Breast epithelium (tissue), 4 donors: ENCODE measurements at places on chromosomes 7 and 10. TPM values are rescaled to one million over a fixed set of nuclear protein-coding genes. Genes with fewer than 3 reads are reported as not detected.

MOGAT3 gene
- total RNA-seq = 2.6 TPM

C10orf53 gene
- total RNA-seq = not detected

DNA sequence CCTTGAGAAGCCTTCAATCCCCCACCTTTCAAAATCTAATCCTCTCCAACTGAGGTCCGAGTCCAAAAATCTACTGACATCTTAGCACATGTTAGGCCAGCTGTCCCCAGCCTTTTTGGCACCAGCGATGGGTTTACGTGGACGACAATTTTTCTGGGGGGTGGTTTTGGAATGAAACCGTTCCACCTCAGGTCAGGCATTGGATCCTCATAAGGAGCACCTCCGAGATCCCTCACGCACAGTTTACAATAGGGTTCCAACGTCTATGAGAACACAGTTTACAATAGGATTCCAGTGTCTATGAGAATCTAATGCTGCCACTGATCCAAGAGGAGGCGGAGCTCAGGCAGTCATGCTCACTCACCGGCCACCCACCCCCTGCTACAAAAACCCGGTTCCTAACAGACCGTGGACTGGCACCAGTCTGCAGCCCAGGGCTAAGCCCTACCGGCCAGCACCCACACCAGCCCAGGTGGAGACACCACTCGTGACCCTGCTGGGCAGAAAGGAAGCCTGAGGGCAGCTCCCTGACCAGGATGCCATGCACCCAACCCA lies 107.6 kb downstream of the DIP2C start:
- DNase-seq = no peak

DNA sequence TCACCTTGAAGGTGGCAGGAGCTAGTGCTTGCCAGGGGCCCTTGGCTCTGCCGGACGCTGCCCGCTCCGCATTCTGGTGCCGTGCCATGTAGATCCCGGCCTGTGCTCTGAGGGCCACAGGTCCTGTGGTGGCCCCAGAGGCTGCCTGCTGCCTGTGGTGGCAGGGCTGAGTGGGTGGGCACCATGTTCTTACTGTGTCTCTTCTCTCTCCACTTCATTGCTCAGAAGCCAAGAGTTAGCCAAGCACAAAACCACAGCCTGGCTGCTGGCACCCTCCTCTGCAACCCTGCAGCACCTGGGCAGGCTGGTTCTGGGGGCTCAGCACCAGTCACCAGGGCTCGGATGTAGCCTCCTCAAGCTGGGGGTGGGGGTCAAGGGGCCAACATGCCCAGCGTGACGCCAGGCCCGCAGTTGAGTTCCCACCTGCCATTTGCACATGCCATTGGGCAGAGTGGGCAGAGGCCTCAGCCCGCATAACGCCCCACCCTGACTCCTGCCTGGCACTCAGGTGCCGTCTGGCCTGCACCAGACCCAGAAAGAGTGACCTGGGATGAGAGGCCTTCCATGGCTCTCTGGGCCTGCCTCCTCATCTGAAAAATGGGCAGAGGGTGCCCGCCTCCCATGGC lies 16.3 kb downstream of the ZMIZ1 start:
- no peak for DNase-seq

DNA sequence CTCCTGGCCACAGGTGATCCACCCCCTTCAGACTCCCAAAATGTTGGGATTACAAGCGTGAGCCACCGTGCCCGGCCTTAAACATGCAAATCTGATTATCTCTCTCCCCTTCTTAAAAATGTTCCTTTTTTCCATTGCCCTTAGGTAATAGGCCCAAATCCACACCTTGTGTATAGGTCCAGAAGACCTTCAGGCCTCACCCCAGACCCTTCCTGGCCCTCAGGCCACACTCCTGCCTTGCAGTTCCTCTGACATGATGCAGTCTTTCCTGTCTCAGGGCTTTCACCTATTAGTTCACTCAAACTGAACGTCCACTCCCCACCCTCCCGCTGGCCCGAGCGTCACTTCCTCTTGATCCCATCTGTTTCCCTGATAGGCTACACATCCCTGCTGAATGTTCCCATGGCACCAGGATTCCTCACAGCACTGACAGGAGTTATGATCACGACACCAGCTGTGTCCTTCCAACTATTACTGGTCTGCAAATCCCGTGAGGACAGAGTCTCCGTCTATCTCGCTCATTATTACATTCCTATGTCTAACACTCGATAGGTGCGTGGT lies 46.4 kb downstream of the DENND2A start:
- no peak for DNase-seq

DNA sequence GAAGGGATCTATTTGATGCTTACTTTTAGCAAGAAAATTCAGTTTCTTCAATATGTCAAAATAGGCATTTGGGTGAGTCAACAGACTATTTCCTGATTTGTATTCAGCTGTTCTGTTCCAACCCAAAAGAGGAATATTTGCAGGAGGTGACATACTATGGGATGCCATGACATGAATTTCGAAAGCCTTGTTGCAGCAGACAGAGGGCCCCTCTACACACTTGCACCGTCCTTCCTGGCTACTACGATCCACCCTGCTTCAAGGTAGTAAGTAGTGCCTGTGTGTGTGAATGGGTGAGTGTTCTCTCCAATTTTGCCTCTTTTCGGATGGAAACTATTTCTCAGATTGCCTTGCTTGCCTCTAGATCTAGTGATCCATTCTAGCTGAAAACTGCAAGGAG lies 413.0 kb upstream of the ADARB2 start:
- no peak for DNase-seq

DNA sequence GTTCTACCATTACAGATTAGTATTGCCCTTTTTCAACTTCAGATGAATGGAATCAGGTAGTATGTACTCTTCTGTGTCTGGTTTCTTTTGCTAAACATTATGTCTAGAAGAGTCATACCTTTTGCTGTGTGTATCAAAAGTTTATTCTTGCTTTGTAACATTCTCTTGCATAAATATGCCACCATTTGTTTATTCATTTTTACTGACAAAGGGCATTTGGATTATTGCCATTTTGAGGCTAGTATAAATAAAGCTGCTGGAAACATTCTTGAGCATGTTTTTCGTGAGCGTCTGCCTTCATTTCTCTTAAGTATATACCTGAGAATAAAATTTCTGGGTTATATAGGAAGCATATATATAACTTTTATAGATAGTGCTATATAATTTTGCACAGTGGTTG lies 121.7 kb upstream of the CSTF2T start:
- DNase-seq = no peak

- no peak for DNase-seq
Observed at GRCh38 chr7:113142385-113143119, 24.2 kb upstream of the SMIM30 start.

DNA sequence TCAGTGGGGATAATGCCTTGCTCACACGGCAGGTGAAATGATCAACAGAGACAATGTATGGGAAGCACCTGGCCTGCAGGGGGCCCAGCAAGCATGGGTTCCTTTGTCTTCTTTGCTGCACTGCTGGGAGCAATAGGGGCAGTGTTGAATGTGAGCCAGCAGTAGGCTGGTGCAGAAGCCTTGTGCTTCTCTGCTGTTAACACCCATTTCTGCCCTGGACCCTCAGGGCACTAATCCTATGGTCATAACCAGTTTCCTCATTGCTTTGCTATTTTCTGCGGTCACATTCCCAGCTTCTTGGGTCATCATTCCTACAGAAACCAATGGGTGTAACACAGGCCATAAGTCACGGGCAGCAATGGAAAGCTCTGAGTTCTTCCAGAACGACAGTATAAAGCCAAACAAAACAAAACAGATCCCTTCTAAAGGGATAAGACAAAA lies 10.9 kb upstream of the LGI1 start:
- no peak for DNase-seq

- no peak for DNase-seq
Observed at GRCh38 chr7:38938001-38938485, 29.1 kb upstream of the VPS41 start.

DNA sequence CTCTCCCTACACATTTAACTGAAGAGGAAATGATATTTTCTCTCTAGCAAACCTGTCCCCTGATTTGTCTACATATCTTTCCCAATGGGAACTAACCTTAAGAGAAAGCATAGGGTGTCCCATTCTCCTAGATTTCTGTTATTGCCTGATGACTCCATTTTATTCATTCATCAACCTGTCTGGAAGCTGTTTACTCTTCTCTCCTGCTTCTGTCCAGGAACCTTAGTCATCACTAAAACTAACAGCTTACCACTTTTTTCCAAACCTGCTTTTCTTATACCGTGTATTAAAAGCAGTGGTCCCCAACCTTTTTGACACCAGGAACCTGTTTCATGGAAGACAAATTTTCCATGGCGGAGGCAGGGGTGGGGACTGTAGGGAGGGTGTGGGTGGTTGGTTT lies 473.3 kb upstream of the PCDH15 start:
- DNase-seq = no peak

DNA sequence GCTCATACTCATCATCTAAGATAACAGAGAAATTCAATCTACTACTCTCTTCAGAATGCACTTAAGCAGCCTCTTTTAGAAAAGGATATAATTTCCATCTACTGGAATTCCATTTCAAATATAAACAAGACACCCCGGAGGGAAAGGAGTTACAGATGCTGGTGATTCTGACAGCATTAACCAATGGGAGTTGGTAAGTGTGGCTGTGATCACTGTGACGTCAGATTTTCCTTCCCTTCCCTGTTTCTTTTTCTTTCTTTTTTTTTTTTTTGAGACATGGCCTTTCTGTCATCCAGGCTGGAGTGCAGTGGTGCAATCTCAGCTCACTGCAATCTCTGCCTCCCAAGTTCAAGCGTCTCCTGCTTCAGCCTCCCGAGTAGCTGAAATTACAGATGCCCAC lies 106.6 kb downstream of the ACTR3B start:
- DNase-seq = no peak

DNA sequence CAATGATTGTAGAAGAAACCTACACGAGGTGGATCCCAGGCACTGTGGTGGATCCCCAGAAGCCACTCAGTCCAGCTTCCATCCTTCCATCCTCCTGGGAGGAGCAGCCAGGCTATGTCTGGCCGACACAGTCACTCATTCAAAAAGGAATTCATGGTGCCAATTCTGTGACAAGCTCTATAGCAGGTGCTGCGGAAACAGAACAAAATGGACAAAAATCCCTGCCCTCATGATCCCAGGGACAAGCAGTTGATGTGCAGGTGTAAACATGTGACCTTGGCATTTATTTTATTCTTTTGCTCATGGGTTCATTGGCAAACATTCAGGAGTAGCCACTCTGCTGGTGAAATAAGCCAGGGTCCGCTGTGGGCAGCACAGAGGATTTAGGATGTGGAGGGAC lies 49.2 kb upstream of the FGFR2 start:
- no peak for DNase-seq

GRCh38 chr7:71727347-71727746 lies 595.4 kb downstream of the GALNT17 start:
- DNase-seq = no peak

- no peak for DNase-seq
Observed at GRCh38 chr10:92313750-92314149, 22.8 kb downstream of the MARCHF5 start.

DNA sequence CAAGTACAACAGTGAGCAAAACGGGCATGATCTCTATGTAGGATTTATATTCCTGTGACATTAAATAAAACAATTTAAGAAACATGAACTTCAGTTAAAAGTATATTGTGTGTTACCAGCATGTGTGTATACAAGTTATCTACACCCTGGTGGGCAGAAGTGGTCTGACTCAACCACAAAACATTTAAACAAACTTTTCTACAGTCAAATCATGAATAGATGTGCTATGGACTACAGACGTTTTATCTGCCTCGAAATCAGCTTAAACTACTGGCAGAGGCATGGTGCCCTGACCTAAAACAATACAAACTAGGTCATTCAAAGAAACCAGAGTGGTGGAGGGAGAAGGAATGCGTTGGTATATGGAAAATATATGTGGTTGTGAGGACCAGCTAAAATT lies 3.6 kb downstream of the ARL3 start:
- DNase-seq = no peak

DNA sequence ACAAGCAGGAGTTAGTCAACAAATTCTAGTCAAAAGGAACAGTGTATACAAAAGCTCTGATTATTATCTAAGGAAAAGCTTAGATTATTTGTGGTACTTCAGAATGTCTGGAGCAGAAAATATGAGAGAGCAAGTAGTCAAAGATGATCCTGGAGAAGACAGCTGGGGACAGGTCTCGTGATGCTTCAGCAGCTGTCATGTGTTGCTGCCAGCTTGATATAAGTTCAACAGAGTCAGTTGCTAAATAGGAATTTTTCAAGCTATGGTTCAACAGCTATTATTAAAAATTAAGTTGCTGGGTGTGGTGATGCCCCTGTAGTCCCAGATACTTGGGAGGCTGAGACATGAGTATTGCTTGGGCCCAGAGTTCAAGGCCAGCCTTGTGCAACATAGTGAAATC lies 240.0 kb upstream of the RHOBTB1 start:
- DNase-seq = no peak
